ENCODE measurements at places on chromosomes 2 and 18. TPM values are rescaled to one million over a fixed set of nuclear protein-coding genes. Genes with fewer than 3 reads are reported as not detected.

- DNase-seq: no peak
These were observed 60.3 kb downstream of the RFTN2 start for GRCh38 chr2:197615016-197615652.

DNA sequence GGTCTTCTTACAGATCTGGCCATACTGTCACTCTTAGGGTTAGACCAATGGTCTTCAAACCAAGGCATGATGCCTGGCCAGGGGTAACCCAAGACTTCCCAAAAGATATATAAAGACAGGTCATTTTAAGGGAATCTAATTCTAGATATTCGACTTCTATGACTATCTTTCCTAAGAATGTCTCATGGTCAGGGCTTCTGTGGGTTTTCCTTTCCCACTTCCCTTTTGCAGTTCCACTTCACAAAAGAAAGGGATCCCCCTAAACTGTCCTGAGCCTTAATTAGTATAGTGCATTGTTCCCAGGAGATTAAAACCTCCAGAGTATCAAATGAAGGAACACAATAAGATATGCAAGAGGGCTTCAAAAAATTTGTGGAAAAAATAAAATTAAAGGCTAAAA is 223.6 kb upstream of the SIX2 start:
- DNase-seq: no peak

DNA sequence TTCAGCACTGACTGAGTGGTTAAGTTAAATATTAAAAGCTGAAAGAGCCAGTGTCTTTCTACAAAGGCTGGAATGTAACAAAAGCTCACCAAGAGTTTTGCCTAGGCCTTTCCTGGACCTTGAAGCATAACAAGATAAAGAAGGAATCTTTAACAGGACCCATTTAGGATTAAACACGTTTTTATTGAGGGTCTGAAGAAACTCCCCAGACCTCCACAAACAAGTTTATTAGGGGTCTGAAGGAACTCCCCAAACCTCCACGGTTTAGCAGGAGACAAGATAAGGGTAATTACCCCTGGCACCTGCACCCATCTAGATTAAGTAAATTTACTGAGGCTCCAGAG is 104.0 kb downstream of the ACAA2 start:
- no peak for DNase-seq

The TWIST2 gene
- total RNA-seq: 1.7 TPM

- DNase-seq: no peak
These were observed 160.0 kb downstream of the OSR1 start for GRCh38 chr2:19198381-19198780.

GRCh38 chr18:46034230-46034629 is 37.8 kb downstream of the PSTPIP2 start:
- no peak for DNase-seq

The CNGA3 gene
- total RNA-seq: not detected

The SLC9A2 gene
- total RNA-seq: 0.06 TPM

DNA sequence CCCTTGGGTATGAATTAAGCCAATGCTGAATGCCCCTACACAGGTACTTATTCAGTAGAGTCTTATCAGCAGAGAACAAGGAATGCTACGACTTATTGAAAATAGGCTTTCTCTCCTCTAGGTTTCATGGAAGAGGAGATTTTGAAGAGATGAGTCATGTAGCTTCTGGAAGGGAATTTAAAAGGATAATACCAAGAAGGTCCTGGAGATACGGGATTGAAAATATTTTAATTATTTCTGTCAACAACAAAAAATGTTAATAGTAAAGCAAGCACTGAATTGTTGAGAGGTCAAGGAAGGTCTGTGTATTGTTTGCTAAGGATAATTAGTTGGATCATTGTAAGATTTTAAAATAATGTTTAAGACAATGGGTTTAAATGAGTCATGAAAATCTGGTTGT is 293.0 kb upstream of the SPHKAP start:
- DNase-seq: no peak

GRCh38 chr18:63043516-63043915 is 276.1 kb downstream of the BCL2 start:
- DNase-seq: no peak

GRCh38 chr2:43059183-43059897 is 167.1 kb downstream of the ZFP36L2 start:
- DNase-seq: no peak

The PTCD3 gene
- 195 TPM for total RNA-seq

DNA sequence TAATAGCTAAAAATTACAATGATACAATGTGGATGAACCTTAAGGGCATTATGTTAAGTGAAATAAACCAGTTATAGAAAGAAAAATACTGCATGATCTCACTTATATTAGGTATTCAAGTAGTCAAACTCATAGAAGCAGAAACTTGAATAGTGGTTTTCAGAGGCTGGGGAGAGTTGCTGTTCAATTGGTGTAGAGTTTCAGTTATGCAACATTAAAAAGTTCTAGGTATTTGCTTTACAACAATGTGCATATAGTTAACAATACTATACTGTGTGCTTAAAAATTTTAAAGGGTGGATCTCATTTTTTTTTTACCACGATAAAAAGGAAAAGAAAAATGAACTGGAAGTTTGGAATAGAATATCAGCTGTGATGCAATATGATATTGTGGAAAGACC is 479.1 kb downstream of the SPAG16 start:
- no peak for DNase-seq

GRCh38 chr2:207090389-207090788 is 75.4 kb downstream of the KLF7 start:
- DNase-seq: no peak
